ENCODE measurements at places on chromosomes 12 and 14. TPM values are rescaled to one million over a fixed set of nuclear protein-coding genes. Genes with fewer than 3 reads are reported as not detected.
A peak's percentile ranks its signal among the peaks of the same experiment; 100 is the strongest.

DNA sequence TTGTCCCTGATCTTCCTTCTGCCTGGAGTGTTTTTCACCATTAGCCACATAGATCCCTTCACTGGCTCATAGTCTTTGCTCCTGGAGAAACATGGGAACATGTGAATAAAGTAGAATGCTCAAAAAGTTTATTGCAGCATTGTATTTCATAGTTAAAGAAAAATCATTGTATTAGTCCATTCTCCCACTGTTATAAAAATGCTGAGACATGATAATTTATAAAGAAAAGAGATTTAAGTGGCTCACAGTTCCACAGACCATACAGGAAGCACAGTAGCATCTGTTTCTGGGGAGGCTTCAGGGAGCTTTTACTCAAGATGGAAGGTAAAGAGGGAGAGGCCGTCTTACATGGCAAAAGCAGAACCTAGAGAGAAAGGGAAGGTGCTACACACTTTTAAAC is 238.3 kb upstream of the OR4E1 start:
- no peaks in the 10 kb centered on the region for H3K27me3 ChIP-seq
- no peak for DNase-seq
- H3K27ac ChIP-seq, result no peak overlapping the region
- H3K4me1 ChIP-seq, result no peaks in the 10 kb centered on the region
- no peaks in the 10 kb centered on the region for H3K36me3 ChIP-seq

GRCh38 chr12:69052613-69053408 is 119.8 kb upstream of the CPM start:
- H3K4me3 ChIP-seq, result no peak overlapping the region
- peak overlapping the region; percentile 17 for H3K27ac ChIP-seq

GRCh38 chr12:113136128-113136989 is 798 bp upstream of the RASAL1 start:
- H3K4me3 ChIP-seq, result no peak overlapping the region
- no peak overlapping the region for H3K27ac ChIP-seq
- no peaks in the 10 kb centered on the region for H3K27me3 ChIP-seq
- H3K36me3 ChIP-seq, result no peaks in the 10 kb centered on the region
- no peaks in the 10 kb centered on the region for H3K4me1 ChIP-seq

CLECL1 gene
- not detected for total RNA-seq

GPRC5D gene
- total RNA-seq, result not detected

CCDC196 gene
- total RNA-seq, result not detected

BBS10 gene
- 6.3 TPM for total RNA-seq

MMP14 gene
- 62.9 TPM for total RNA-seq

DCAF11 gene
- total RNA-seq, result 58.1 TPM

POTEM gene
- not detected for total RNA-seq
